ENCODE measurements at places on chromosomes 16 and 17.
A peak's percentile ranks its signal among the peaks of the same experiment; 100 is the strongest.

DNA sequence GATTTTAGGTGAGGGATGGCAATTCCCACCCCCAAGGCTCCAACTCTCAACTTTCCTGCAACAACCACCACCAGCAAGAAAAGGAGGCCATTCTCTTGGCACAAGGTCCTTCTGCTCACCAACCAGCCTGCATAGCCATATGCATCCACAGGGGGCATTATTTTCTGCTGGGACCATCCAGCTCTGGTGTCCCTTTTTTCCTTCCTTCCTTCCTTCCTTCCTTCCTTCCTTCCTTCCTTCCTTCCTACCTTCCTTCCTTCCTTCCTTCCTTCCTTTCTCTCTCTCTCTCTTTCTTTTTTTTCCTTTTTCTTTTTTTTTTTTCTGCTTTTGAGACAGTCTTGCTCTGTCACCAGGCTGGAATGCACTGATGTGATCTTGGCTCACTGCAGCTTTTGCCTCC, 21.1 kb upstream of the COX10 start:
- DNase-seq: peak; percentile 37

GRCh38 chr16:68328860-68329390, 18.1 kb downstream of the PRMT7 start:
- no peak for DNase-seq

GRCh38 chr16:68724797-68725196, 12.3 kb upstream of the CDH1 start:
- no peak for DNase-seq

DNA sequence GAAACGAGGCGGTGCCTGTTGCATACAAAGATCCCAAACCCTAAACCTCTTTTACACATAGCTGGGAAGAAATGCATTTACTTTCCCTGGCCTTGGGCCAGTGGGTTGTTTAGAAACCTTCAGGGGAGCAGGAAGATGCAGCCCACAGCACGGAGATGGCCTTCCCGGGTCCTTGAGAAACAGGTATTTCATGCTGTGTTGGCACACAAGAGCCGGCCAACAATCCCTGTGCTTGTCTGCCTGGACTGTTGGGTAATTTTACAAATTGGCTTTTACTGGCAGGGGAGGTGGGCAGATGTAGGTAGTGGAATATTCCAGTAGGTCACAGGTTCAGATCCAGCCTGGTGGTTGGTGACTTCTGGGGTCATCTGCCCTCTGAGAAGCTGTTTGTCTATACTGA, 148.0 kb downstream of the FOXL1 start:
- no peak for DNase-seq

DNA sequence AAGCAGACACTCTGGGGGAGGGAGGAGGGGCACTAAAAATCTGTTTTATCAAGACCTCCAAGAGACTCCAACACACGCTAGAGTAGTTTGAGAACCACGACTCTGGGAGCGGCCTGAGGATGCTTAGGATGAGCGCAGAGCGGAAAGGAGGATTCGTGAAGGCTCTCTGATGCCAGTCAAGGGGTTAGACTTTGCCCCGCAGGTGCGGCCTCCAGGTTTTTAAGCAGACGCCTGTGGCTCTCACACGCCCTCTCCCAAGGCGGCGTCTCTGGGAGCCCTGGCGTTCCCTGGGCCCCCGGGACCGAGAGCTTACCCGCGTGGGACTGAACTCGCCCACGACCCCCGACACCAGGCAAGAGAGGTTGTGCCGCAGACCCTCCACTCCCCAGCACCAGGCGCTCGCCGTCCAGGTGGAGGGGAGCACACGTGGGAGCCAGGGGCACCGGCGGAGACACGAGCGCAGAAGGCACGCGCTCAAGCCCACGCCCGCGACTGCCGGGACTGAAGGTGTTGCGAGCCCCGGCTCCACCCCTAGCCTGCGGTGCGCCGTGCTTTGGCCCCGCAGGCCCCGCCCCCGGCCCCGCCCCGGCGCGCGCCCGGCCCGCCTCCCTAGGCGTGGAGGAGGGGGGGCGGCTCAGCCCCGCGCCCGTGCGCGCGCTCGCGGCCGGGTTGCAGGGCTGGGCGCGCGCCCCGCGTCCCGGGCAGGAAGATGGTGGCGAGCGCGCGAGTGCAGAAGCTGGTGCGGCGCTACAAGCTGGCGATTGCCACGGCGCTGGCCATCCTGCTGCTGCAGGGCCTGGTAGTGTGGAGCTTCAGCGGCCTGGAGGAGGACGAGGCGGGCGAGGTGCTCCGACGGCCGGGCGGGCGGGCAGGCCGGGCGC, at the start of gene XYLT2:
Gene XYLT2, plus strand, starts transcription at position 695 of the 881 bp plus-strand sequence. Its CDS starts 15 bp downstream, at position 710.
- peak; percentile 99 for DNase-seq

GRCh38 chr16:82368041-82368440, 198.0 kb upstream of the MPHOSPH6 start:
- DNase-seq: peak; percentile 44

DNA sequence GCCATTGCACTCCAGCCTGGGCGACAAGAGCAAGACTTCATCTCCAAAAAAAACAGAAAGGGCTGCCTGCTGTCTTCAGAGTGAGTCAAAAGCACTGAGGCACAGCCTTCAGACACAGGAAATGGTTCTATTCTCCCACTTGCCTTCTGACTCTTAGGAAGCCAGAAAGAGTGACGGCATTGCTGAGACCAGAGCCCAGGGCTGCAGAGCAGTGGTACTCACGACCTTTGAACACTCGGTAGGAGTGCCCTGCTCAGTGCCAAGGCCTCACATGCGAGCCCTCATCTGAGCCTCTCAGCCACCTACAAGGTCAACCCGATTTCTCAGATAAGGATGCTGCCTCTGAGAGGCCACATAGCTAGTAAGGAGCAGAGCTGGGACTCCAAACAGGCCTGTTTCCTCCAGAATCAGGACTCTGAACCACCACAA, 3.5 kb upstream of the ITGAE start:
- DNase-seq: peak; percentile 78

GRCh38 chr17:28573966-28574480, 2.7 kb downstream of the ALDOC start:
- DNase-seq: no peak

- no peak for DNase-seq
Measured at GRCh38 chr17:74080656-74081582, 122.6 kb upstream of the RPL38 start.

Data from GM13976 (cell line).